ENCODE measurements at places on chromosomes 12 and 14. TPM values are rescaled to one million over a fixed set of nuclear protein-coding genes. Genes with fewer than 3 reads are reported as not detected.

- no peak for DNase-seq
Observed at GRCh38 chr14:23060536-23061260, 3.4 kb upstream of the CDH24 start.

DNA sequence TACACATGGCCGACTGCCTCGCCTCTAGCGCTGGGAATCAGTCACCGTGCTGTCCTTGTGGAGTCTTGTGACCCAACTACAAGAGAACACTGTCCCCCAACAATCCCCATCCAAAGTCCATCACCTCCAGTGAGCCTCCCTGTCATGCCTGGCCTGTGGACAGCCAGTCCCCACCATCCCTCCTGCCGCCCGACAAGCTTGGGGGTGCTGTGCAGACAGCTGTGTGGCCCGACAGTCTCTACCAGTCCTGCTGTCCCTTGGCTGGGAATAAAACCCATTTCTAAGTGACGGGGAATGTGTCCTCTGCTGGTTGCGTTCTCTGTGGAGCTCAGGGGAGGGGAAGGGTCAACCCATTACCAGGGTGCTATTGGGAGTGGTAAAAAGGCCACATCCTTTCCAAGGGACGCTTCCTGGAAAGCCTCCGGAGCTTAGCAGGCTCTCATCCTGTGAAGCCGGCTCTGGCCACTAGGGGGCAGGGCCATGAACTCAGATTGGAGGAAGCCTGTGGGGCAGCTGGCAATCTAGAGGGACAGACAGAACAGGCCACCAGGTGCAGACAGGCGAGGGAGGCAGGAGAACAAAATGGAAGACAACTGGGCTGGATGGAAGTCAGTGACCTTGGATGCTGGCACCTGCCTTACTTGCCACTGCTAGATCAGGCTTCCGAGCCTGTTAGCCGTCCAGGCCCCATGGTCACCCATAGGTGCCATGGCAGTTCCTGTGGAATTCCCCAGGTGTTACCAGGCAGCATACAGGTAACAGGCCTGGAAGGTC is 12.0 kb upstream of the BLTP3B start:
- DNase-seq: peak; percentile 82

DNA sequence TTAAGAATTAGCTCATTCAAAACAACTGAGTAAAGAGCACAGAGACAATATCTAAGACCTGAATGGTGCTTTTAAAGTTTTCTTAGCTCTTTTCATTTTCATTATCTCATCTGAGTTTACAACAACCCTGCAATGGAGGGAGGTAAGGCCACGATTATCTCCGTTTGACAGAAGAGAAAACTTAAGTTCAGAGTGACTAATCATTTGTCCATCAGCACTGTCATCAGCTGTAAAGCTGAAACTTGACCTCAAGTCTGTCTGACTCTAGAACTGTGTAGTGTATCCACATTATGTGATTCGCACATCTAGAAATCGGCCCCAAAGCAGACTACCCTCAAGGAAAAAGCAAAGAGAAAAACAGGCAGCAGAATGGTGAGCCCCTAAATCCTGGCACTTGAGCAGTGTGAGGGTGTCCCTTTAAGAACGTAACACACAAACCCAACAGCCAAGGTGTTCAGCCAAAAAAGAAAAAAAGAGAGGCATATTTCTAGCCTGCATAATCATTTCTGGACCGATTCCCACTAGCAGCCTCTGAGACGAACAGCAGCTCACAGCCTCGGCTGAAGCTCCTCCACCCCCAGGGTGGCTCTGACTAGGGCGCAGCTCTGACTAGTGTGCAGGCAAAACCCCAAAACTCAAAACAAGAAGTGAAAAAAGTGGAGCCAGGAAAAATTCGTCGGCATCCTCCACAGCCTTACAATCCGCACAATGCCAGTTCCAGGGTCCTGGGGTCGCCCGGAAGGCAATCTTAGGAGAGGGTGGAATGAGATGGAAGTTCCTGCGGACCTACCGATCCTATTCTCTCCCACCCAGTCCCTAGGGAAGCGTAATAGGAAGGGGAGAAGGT is 1.6 kb downstream of the STXBP6 start:
- peak; percentile 46 for DNase-seq

GRCh38 chr12:164207-164606 is 49.8 kb downstream of the SLC6A12 start:
- DNase-seq: no peak

DNA sequence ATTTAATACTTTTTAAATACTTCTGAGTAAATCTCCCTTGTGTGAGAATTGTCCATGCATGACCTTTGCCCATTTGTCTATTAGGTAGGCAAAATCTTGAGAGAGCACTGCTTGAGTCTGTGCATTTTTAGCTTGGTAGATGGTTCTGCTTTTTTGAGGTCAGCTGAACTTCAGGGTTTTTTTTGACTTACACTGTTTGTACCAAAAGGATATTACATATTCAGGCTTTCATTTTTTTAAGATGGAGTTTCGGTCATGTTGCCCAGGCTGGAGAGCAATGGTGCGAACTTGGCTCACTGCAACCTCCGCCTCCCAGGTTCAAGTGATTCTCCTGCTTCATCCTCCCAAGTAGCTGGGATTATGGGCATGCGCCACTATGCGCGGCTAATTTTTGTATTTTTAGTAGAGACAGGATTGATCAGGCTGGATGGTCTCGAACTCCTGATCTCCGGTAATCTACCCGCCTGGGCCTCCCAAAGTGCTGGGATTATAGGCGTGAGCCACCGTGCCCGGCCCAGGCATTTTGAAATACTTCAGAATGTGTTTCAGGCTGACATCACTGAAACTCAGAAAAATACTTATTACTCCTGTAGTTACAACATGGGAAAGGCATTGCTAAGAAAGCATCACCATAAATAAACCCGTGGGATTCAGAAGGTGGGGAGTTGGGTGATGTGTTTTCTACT is 11.1 kb downstream of the RASSF3 start:
- peak; percentile 79 for DNase-seq

GPHN gene
- total RNA-seq: 22.2 TPM

TULP3 gene
- 22.4 TPM for total RNA-seq

KERA gene
- total RNA-seq: not detected

Data from aorta (tissue), 5 donors.